ENCODE measurements at places on chromosomes 3 and 15. TPM values are rescaled to one million over a fixed set of nuclear protein-coding genes. Genes with fewer than 3 reads are reported as not detected.

Gene COX5A
- 291 TPM for total RNA-seq

Gene CHAC1
- 31.3 TPM for total RNA-seq

Gene ANKRD34C
- not detected for total RNA-seq

Gene LSAMP
- total RNA-seq, result not detected

Gene ADGRG7
- not detected for total RNA-seq

- no peak for DNase-seq
These were observed 4.6 kb downstream of the PPM1M start for GRCh38 chr3:52250122-52250521.

- DNase-seq, result no peak
These were observed 444.0 kb downstream of the MFSD1 start for GRCh38 chr3:159245871-159246270.

DNA sequence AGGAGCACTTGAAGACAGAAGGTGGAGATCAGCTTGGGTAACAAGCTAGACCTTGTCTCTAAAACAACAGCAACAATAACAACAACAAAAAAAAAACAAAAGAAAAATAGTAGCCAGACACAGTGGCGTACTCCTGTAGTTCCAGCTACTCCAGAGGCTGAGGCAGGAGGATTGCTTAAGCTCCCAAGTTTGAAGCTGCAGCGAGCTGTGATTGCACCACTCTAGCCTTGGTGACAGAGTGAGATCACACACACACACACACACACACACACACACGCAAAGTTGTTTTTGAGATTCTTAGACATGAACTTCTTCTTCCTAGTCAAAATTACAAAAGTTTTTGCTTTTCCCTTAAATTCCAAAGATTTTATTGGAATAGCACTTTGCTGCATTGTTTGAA, 93.0 kb upstream of the IGSF10 start:
- no peak for DNase-seq

DNA sequence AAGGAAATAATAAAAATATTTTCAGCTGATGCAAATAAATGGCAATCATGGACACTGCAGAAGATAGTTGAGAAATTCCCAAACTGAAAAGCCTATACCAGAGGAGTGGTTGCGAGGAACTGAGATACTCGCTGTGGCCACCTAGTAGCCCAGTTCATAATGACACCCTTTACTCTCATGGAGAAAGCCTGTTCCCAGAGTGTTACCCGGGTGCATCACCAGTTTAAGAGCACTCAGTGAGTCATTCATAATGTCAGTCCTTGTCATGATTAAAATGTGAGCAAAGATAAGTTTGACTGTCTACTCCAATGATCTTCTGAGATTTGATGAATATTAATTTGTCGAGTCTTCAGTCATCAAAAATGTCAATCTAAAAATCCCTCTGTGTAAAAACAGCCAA, 138.4 kb upstream of the LRRC3B start:
- DNase-seq, result no peak

GRCh38 chr3:192331749-192332385, 395.5 kb downstream of the FGF12 start:
- no peak for DNase-seq

- DNase-seq, result no peak
These were observed 97.5 kb downstream of the IGF1R start for GRCh38 chr15:98745650-98746374.

GRCh38 chr3:56928379-56929068, 126.8 kb upstream of the ARHGEF3 start:
- no peak for DNase-seq

DNA sequence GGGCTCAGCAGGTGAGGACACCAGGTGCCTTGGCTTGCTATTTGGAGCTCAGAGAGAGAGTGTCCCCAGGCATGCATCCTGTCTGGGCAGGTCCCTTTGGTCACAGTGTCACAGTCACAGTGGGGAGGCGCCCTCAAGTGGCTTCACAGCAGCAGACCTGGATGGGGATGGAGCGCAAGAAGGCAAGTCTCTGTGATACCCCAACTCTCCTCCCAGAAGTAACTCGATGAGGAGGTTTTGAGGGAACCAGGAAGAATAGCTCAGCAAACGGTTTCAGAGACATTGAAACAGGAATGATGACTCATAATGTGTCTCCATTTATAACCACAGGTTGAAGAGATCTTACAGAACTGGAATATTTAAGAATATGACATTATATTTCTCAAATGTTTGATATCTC, 66.5 kb upstream of the SH3GL3 start:
- DNase-seq, result no peak

GRCh38 chr15:68370768-68371151, 61.2 kb downstream of the ITGA11 start:
- no peak for DNase-seq
